ENCODE measurements at places on chromosomes 7 and 10.
A peak's percentile ranks its signal among the peaks of the same experiment; 100 is the strongest.

DNA sequence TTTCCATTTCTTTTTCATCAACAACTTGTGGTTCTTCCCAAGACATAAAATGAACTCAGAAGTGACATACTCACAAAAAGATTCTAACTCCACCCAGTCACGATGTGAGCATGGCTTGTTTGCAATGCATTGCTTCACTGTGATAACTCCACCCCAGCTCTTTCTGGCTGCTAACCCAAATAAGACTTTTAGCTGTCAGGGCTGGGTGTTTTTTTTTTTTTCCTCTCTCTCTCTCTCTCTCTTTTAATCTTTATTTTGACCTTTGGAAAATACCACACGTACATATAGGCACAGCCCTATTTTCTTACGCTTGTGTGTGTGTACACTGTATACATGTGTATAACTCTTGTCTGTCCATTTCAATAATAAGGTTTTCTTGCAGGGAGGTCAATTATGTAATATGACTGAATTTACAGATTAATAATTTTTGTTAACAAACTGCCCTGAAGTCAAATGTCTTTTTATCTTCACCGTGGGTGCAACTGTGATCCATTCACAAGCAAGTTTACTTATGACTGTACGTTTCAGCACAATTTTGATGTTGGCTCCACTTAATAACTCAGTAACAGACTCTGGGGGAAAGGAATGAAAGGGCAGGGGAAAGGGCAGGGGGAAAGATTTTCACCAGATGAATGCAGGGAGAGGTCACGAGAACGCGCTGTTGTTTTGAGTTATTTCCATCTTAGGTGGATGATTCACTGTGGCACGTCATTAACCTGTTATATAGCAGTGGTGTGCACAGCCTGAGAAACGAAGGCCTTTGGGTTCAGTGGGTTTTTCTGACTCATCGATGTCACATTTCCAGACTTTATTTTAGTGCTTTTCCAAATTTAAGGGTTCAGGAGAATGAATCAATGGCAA lies 49.1 kb downstream of the APBB1IP start:
- peak; percentile 43 for DNase-seq

DNA sequence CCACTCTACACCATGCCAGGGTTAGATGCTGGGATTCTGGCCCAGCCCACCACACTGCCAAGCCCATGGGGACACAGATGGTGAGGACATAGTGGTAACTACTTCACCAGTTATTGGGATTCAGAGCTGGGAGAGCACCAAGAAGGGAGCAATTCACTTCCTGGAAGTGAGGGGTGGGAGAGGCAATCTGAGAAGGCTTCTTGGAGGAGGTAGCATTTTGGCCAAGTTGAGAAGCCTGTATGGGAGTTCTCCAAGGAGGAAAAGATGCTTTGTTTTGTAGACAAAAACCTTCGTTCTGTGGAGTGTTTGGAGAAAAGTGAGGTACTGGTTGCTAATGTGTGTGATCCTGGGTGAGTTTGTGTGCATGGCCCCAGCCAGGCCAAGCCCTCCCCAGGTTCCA lies 3.8 kb upstream of the PRKRIP1 start:
- DNase-seq: no peak

GRCh38 chr10:95500649-95501048 lies 60.5 kb downstream of the SORBS1 start:
- no peak for DNase-seq

DNA sequence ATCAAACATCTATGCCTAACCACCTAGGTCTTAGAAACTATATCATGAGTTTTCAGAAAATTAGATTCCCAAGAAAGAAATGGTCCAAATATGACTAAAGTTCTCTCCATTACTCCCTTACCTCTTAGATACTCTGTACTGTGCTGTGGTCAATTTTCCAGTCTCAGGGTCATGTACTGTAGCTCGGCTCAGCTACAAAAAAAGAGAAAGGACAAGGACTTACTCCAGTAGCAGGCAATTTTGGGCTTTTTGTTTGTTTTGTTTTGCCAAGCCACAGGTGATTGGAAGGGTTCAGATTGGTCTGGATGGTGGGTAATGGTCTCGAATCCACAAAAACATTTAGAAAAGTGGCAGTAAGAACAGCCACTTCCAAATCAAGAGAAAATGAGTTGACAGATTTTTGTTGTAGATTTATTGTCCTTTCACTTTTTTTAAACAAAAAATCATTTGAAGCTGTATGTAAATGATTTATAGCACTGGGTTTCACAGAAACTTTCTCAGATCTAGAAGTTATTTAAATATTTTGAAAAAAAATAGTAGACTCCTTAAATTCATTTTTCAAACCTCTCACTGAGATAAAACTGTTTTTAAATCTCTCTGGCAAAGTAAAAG lies 52.8 kb downstream of the P4HA1 start:
- DNase-seq: no peak

DNA sequence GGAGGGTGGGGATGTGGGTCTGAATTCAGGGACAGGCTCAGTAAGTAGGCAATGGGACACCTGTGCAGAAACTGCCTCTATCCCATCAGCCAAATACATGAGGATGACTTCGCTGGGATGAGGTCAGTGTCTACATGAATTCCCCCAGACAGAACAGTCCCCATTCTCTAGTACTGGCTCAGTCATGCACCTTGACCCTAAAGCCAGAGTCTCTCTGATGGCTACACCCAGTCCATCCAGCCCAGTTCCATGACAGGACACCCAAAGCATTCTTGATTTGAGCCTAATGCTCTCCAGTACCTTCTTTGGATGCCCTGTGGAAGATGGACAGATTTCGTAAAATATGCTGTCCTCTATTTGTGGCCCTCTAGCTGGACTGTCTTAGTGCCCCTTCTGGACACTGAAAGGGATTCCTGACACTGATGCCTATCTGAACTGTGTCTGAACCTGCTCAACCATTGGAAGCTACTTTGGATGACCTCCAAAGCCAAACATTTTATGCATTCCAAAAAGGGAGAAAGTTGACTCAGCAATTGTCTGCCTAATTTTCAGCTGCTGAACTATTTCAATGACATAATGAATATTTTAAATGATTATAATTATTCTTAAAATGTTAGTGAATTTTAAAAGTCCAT lies 14.6 kb downstream of the SFRP4 start:
- DNase-seq: no peak

- DNase-seq: no peak
Observed at GRCh38 chr10:78507510-78508160, 474.0 kb downstream of the RPS24 start.

DNA sequence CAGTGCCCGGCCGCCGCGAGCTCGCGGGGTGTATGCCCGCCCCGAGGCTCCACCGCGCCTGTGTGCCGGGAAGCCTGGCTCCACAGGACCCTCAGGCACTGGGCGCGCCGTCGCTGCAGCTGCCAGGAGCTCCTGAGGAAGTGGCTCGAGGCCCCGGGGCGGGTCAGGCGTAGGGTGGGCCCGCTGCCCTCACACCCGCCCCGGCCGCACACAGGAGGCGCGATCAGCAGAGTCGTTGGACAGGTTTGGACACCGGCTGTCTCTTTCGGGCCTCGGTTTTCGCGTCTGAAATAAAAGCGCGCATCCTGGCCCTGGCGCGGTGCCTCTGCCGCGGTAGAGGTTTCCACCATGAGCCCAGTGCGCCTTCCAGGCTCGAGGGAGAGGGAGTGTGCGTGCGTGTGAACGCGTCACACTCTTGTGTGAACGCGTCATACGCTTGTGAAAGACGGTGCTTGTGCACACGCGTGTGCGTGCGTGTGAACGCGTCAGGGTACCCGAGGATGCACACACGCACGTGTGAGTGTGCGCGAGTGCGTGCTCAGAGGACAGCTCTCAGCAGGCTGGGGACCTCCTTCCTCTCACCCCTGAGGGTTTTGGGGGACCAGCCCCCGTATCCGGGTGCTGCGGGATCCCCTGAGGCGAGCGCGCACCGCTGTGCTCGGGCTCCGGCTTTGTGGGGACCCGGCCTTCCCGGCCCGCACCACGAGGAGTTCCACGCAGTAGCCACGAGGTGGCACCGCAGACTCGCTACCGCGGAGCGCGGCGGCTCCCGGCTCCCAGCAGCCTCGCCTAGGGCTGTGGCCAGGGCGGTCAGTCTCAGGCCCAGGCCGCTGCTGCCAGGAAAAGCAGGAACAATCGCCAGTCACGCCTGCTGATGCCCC lies 83.8 kb downstream of the BMS1 start:
- peak; percentile 10 for DNase-seq

GRCh38 chr7:30898411-30898810 lies 13.2 kb upstream of the AQP1 start:
- DNase-seq: no peak

DNA sequence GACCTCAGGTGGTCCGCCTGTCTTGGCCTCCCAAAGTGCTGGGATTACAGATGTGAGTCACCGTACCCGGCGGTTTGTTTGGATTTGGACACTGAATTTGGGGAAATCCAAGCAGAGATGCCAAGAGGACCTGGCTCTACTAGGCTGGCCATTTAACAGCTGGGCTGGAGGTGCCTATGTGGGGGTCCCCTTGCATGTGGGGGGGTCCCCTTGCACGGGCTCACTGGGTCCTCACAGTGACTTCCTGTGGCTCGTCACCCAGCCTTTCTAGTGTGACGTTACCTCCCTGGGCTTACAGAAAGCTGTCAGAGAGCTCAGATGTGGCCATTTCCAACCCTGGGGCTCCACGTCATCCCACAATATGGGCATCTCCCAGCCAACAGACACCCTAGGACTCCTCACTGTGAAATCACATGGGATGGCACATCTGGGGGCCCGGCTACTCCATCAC lies 49.3 kb upstream of the GNA12 start:
- peak; percentile 18 for DNase-seq

DNA sequence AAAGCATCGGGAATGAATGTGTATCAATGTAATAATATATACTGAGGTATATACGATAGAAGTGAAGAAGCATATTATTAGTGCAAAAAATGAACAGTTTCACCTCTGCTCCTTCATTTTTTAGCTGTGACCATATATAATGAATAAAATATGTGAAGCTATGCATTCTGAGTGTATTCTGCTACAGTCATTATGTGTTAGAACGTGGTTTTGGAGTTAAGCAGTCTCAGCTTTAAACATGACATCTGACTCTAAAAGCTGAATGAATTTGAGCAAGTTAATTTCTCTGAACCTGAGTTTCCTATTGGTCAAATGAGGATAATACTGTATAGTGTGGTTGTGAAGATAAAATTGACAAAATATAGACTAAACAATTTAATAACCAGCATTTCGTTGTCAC lies 358.1 kb downstream of the SUGCT start:
- DNase-seq: no peak

GRCh38 chr7:82273886-82274285 lies 169.7 kb downstream of the CACNA2D1 start:
- DNase-seq: no peak

- DNase-seq: no peak
Observed at GRCh38 chr10:58473976-58474375, 38.7 kb upstream of the BICC1 start.

DNA sequence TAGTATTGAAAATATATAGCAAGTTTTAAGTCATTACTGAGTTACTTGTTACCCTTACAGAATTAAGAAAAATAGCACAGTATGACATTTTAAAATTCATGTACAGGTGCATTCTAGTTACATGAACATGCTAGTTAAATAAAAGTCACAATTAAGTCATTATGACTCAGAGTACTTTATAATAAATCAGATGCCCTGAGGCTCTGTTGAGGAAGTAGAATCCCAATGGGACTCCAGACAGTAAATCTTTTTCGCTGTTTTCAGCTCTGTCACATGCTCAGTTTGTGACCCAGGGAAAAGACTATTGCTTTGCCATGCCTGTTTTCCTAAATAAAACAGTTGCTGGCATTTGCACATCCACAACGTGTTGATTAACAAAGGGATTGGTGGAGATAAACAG lies 21.0 kb downstream of the NUDT13 start:
- DNase-seq: no peak

DNA sequence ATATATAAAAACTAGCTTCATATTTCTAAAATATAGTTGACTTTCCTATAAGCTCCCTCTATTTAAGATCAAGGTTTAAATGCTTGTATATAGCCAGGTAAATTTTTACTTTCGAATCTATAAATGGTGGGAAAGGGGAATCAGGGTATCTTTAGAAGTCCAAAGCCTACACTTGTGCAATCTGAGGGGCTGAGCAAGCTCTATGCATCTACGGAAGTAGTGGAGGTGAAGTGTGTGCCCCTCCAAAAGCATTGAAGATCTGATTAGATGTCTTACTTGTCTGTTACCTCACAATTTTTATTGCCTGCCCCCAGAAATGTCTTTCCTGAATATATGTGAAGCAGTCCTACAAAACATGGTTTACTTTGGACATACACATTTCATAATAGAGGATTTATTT lies 1.6 kb downstream of the AKAP9 start:
- no peak for DNase-seq

- no peak for DNase-seq
Observed at GRCh38 chr10:101228153-101228965, 904 bp downstream of the LBX1 start.

Data from stimulated activated CD8-positive, alpha-beta memory T cell treated with anti-CD3 and anti-CD28 coated beads, Interleukin-7, amount 100 ng/mL, for 48 hours (primary cell).